ENCODE measurements at places on chromosomes 5 and 9. TPM values are rescaled to one million over a fixed set of nuclear protein-coding genes. Genes with fewer than 3 reads are reported as not detected.

GRCh38 chr9:107237873-107238272 is 45.2 kb upstream of the RAD23B start:
- no peak for DNase-seq

- no peak for DNase-seq
Observed at GRCh38 chr9:122145592-122145863, 14.1 kb downstream of the NDUFA8 start.

- no peak for DNase-seq
Observed at GRCh38 chr9:29609282-29609681, 2036.0 kb upstream of the C9orf72 start.

DNA sequence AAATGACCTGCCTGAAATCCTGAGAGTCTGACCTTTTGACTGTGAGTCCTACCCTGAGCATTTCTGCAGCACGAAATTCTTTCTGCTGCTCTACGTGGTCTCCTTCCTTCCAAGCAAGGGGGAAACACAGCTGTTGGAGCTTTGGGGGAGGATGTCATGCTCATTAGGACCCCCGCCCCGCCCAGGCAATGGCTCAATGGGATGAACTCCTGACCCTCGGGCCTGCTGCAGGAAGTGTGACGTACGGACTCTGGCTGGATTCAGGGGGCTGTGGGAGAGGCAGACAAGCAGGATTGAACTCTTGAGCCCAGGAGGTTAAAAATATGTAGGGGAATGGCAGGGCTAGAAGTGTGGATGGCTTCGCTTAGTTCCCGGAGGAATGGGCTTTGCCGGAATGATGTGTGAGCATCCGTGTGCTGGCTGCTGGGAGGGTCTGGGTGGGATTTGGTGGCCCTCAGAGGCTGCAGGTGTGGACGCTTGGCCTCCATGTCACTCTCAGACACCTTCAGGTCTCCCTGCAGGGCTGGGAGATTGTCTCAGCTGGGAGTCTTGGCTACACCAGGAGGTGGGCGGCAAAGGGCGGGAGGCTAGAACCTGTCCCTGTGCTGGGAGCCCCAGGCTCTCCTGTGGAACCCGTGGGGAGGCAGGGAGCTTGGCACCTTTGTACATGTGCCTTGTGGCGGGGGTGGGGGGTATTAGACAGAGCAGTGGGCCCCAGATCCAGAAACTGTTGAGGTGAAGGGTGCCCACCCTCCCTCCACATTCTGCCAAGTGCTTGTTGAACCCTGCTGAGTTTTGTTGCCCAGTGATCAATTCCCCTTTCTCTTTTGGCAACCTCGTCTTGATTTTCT is 26.3 kb downstream of the STC2 start:
- DNase-seq = no peak

- DNase-seq = no peak
Observed at GRCh38 chr5:113124265-113124664, 147.7 kb downstream of the DCP2 start.

DNA sequence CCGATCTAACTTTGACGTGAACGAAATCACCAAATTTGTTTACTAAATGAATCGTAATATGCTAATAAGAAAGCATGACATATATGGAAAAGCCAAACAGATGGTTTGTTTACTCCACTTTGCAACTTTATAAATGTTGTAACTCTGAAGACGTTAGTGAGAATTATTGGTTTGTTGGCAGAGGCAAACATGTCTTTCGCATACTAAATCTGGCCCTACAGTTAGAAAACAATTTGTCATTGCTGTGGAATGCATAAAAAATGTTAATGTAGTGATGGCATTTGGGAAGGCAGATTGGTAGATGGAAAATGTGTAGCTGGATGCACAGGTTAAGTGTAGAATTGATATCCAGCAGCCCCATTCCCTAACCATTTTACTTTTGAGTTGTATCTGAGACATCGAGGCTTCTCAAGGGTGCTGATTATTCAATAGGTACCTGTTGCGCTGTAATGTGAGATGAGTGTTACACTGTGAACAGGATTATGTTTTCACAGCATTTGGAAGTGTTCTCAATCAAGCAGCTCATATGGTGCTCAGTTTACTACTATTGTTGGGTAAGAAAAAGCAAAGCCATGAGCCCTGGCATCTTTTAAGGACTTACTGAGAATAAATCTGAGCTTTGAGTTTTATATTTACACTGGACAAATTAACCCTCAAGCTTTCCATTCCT is 444.8 kb downstream of the BNC2 start:
- DNase-seq = peak; percentile 22

- no peak for DNase-seq
Observed at GRCh38 chr9:134606951-134607731, 34.5 kb upstream of the COL5A1 start.

Gene SLC34A1
- not detected for total RNA-seq

- no peak for DNase-seq
Observed at GRCh38 chr5:174148721-174149120, 103.2 kb downstream of the NSG2 start.

GRCh38 chr5:69415584-69415958 is 655 bp downstream of the MARVELD2 start:
- DNase-seq = no peak

DNA sequence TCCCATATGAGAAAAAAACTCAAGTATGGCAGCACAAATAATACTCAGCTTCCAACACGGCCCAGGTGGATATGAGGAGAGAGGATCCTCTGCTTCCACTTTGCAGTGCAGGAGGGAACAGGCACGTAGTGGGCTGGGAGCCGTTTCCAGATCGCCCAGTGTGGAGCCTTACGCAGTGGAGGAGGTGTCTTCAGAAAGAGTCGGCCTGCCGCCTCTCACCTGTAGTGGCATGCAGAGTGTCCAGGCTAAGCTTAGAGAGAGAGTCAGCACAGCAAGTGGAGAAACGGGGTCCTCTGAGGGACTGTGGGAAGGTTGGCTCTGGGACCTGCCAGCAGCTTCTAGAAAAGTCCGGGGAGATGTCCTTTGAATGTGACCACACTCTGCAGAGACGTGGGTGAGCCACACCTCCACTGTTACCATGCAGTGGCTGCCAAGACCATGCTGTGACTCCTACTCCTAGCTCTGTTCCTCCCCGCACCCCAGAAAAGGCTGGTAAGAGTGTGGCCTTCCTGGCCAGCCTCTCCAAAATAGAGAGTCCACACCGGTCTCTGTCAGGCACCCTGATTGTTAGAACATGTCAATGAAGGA is 3.5 kb upstream of the SEMA4D start:
- DNase-seq = no peak

GRCh38 chr5:53614376-53614885 is 54.0 kb downstream of the NDUFS4 start:
- DNase-seq = no peak

Gene DDX4
- not detected for total RNA-seq

DNA sequence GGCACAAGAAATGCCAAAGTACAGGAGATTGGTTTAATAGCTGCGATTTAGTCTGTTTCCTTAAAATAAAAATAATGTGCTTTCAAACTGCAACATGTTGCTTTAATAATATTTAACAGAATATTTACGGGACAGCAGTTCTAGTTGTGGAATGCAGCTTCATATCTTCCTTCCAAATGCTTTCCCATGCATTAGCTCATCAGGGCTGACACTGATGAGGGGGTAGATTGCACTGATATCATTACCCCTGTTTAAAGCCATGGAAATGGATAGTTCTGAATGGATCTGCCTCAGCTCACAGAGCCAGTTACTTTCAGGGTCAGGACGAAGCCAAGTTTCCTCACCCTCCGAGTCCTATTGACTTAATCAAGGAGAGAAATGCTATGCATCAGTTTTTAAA is 93.2 kb upstream of the OSMR start:
- DNase-seq = no peak

- no peak for DNase-seq
Observed at GRCh38 chr5:1831257-1831656, 30.1 kb downstream of the NDUFS6 start.
